ENCODE measurements at places on chromosomes 4 and X.
A peak's percentile ranks its signal among the peaks of the same experiment; 100 is the strongest.

GRCh38 chrX:13797512-13797911 lies 19.4 kb downstream of the GPM6B start:
- no peak for DNase-seq

GRCh38 chrX:50799531-50799961 lies 14.4 kb downstream of the SHROOM4 start:
- DNase-seq: peak; percentile 39

- no peak for DNase-seq
Measured at GRCh38 chr4:128227991-128228571, 59.5 kb downstream of the PGRMC2 start.

DNA sequence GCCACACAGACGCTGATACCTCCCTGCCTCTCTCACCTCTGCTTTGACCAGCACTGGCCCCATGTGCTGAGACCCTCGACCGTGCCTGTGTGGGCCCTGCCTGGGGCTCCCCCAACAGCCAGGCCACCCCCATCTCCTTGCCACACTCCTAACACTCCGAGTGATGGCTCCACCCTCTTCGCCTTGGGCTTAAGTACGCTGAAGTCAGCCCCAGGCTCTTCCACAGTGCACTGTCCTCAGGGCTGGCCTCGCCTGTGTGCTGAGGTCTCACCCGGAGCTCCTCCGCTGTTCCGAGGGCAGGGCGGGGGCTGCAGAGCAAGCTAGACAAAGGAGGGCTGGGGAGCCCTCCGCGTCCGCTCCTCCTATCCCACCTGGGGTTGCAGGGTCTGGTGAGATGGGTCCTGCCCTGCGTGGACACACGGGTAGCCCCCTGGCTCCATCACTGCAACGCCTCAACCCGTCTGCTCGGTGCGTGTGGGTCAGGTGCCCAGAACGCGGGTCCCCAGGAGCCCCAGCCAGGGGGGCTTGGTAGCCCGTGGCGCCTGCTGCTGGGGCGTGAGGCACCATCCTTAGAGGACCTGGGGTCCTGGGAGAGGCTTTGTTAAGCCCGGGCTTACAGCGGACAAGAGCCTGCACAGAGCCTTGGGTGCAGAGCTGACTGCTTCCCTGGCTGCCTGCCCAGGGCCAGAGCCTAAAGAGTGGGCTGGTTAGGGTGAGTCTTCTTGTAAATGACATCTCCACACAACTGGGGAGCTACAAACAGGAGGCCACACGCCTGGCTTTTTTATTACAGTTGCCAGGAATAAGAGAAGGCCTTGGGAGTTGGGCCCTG lies 42.6 kb upstream of the NKX1-1 start:
- DNase-seq: no peak

GRCh38 chr4:122005064-122005755 lies 53.4 kb upstream of the TRPC3 start:
- DNase-seq: peak; percentile 56

DNA sequence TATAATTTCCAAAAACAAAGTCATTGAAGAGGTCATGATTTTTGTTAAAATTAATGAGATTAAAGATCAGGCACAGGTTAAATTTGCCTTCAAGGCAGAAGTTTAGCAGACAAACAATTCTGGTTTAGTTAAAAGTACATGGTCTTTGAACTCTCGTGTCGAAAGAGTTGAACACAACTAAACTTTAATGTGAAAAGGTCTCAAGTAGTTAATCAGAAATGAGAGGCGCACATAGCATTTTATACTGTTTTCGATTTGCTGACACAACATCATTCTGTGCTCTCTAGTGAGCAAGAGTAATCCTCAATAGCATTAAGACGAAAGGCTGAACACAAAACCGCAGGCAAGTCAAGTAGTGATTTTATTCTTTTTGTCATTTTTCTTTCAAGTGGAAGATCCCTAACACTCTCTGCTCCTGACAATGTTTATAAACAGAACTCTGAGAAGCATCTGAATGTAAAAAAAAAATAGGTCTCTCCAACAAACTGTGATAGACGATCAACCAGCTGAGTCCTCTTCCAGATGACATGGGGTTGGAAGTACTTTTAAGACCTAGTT lies 49.8 kb downstream of the SH3RF1 start:
- DNase-seq: no peak

DNA sequence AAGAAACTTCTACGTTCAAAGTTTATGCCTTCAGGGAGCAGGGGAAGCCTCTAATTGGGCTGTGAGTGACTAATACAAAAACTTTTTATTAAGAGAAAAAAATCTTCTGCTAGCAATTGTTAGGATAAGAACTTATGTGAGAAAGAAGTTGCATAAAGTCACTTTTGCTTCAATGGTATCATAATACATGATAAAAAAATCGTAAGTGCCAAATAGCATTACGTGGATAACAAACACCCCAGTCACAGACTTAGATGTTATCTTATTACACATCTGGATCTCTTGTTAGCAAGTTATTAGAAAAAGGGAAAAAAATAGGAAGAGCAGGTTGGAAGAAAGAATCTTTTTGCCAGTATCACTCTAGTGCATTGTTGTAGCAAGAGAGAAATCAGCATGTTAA lies 4.2 kb upstream of the NDST4 start:
- DNase-seq: no peak

GRCh38 chrX:101619364-101619763 lies 1.6 kb upstream of the ARMCX6 start:
- DNase-seq: no peak

DNA sequence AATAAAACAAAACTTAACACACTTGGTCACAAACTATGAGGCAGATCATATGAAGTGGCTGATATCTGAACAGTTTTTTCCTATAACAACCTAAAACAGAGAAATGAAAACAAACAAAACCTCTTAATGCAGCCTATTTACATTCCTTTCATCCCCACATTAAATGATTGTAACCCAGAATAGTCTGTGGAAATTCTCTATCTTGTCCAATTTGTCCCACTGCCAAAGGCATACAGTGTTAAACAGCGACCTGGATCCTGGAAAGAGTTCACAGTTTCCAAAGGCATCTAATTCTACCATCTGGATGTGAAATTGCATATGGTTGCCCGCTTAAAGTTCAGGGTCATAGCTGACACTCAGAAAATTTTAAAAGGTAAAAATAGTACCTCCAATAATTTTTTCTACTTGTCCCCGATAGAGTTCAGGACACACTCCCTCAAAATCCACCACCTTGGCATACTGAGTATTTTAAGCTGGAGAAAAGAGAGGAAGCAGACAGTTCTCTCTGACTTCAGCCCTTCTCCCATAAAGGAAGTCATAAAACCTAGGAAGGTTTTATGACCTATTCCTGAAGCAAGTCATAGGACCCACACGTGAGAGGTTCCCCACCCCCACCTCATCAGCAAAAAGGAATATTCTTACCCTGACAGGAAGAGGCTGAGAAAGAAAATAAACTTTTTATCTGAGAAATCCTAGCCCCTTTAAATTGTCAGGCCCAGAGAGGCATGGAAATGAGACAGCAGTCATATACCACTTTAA lies 270.2 kb downstream of the PAPSS1 start:
- DNase-seq: no peak

GRCh38 chrX:134570899-134571298 lies 87.4 kb downstream of the PLAC1 start:
- no peak for DNase-seq

DNA sequence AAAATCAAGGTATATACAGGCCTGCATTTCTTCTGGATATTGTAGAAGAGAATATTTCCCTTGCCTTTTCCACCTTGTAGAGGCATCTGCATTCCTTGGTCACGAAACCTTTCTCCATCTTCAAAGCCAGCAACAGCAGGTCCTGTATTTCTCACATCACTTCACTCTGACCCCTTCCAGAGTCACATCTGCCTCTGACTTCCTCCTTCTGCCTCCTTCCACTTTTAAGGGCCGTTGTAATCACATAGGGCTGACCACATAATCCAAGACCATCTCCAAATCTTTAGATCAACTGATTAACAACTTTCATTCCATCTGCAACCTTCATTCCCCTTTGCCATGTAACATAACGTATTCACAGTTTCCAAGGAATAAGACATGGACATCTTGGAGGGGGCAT lies 38.3 kb upstream of the NDP start:
- DNase-seq: no peak

GRCh38 chrX:40056420-40056819 lies 41.3 kb downstream of the BCOR start:
- DNase-seq: no peak

- DNase-seq: no peak
Measured at GRCh38 chr4:13461191-13461905, 22.8 kb downstream of the RAB28 start.

DNA sequence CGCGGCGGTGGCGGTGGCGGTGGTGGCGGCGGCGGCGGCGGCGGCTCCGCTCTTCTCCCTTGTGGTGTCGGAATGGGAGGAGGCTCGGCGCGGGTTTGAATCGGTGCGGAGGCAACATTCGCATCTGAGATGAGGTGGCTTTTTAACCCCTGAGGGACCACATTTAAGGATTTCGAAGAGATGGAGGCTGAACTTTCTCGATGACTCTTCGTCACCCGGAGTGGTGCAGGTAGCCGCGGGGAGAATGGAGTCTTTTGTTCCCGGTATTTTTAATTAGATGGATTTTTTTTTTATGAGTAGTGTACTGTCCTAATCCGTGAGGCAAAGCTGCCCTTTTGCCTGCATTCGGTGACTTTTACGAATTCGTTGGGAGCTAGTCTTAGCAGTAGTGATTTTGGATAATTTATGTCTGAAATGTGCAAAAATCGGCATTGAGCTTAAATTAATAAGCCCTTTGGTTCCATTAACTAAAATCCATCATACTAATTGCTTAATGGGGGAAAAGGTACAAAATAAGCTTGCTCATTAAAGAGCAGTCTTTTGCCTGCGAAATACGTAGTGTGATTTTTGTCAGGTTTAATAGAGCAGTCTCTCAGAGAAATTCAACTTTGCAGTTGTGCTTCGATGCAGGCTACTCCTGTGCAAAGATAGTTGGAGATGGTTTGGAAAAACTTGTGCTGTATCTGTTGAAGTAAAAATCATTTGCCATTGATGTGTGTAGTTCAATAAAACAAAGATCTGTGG lies 206.2 kb downstream of the TENM3 start:
- no peak for DNase-seq

GRCh38 chrX:39874202-39874816 lies 223.4 kb downstream of the BCOR start:
- no peak for DNase-seq

GRCh38 chrX:68823413-68824151 lies 5.2 kb upstream of the EFNB1 start:
- no peak for DNase-seq

GRCh38 chr4:10281996-10282395 lies 165.4 kb upstream of the WDR1 start:
- no peak for DNase-seq

DNA sequence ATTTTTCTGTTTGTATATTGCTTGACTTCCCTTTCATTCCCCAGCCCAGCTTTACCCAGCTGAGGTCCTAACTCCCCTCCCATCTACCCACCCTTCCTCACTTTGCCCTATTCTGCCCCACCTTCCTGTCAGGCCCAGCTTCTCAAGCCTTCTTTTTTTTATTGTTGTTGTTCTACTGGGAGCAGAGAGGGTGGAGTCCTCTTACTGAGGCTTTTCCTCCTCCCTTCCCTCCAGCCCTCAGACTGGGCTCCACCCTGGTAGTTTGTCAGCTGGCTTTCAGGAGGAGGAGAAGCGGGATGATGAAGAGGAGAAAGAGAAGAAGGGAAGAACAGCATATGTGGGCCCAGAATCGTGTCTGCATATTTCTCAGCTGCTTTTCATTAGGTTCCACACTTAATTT lies 3.2 kb upstream of the KLF8 start:
- DNase-seq: no peak

GRCh38 chr4:178480105-178480504 lies 1037.9 kb upstream of the AGA start:
- no peak for DNase-seq

DNA sequence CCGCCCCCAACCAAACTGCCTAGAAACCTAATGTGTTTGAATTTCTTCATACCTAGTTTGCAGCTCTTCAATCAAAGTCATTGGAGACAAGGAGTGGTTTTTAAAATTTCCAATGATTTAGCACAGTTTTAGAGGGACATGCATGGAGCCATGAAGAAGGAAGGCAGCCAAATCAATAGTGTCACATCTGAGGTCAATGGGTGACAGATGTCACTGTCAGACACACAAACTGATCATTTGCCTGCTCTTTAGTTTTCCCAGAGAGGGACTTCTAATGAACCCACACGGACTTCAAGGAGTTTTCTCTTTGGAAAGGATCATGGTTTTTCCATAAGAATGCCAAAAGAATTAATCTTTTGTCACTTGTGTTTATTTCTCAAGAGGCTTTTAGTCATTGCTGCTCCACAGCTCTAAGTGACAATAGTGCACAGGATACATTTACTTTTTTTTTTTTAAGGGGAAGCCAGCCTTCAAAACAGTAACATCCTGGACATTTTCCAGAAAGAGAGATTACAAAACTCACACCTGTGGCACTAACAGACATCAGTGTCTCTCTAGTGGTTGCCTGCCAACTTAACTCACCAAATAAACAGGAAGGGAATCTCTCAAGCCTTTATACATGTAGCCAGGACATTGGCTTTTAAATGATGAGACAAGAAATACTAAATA lies 251.1 kb upstream of the DIAPH2 start:
- DNase-seq: no peak

DNA sequence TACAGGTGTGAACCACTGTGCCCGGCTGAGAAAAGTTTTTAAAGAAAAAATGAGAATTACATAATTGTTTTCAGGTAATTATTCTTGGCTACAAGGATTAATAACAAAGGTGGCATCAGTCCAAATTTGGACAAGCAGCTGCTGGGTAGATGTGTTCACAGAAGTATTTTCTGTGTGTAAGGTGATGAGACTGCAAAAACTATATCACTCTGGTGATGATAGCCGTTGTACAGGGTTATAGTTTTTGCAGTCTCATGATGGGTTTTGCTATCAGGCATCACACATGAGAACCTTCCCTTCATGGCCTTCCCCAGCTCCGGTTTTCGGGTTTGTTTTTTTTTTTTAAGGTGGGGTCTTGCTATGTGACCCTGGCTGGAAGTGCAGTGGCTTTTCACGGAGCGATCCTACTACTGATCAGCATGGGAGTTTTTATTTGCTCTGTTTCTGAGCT lies 5.1 kb upstream of the SLC10A3 start:
- DNase-seq: no peak

GRCh38 chrX:149073479-149073878 lies 431.6 kb downstream of the IDS start:
- no peak for DNase-seq

DNA sequence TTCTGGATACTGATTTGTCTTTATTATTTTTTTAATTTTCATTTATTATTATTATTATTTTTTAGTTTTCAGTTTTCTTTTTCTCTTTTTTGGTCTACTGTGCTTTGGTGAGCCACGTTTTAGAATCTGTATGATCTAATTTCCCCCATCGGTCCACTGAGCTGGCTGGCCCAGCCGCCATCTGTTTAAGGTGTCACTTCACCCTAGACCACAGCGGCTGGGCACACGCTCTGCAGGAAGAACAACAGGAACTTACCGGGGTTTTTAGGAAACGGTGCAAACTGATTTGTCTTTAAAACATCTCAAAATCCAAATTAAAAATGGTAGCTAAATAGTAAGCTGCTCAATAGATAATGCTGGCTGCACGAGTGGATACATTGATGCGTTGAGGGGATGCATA lies 48.8 kb upstream of the AMOT start:
- DNase-seq: no peak

DNA sequence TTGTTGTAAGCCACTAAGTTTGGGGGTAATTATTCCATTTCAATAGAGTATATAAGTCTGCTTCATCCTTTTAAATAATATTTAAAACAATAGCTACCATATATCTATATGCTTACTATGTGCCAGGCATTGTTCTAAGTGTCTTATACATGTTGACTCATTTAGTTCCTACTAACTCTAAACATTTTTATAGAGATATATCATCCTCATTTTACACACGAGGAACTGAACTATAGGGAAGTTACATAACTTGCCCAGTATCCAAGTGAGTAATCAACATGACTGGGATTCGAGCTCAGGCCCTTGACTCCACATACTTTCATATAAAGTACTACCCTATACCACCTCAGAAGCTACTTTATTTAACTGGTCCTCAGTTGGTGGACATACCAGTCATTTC lies 175.3 kb upstream of the RAI2 start:
- no peak for DNase-seq
